Stimulated activated CD8-positive, alpha-beta memory T cell treated with anti-CD3 and anti-CD28 coated beads, Interleukin-4, amount 100 ng/mL, for 24 hours (primary cell): ENCODE measurements at places on chromosomes 1 and 21.

- no peak for DNase-seq
These were observed 39.1 kb downstream of the RPS6KC1 start for GRCh38 chr1:213089924-213090677.

DNA sequence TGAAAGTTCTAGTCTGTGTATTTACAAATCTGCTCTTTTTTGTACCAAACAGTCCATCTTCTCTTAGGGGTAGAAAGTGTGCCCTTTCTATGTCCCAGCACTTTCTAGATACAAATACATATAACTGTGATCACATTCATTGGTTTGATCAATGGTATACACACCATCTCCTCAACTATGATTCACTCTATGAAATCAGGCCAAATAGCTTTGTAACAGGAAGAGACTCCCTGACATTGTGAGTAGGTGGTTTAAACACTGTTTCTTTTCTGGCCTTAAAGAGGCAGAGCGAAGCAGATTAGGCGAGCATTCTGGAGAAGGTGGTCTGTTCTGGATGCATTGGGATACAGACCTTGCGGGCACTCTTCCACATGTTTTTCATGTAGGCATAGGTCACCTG lies 39.3 kb upstream of the EXOSC10 start:
- no peak for DNase-seq

GRCh38 chr1:10744654-10745238 lies 51.7 kb downstream of the CASZ1 start:
- no peak for DNase-seq

DNA sequence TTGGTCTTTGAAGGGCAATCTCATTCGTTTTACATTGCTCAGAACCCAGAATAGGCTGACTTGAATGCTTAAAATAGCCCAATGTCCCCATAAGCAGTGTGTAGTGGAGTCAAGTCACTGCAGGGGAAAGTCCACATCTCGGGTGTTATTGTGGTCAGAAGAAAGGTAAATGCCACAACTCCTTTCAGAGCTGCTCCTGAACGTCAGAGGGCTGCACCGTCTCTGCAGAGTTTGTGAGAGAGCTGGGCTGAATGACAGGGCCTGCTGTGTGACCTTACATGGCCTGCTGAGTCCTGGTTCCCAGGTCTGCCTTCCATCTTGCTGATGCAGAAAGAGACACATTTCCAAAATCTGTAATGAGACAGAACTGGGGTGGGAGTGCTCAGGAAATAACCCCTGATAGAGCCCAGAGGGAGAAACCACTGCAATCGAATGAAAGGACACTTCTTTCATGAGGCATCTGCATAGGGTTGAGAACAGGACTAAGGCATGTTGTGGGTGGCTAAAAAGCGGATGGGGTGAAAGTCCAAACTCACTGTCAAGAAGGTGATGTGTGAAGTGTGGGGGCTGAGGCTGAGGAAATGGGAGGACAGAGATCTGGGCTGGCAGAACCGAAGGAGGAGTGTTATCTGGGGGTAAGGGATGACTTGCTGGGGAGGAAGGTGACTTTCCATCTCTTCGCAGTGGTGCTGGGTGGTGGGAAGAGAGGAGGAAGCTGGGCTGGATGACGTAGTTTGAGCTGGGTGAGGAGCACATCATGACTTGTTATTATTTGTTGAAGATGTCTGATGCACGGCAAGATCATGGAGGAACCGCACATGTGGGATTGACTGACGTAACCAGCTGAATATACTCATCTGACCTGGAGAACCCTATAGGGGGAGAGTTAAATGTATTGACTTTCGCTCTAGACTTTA lies 33.7 kb downstream of the XCL2 start:
- DNase-seq: peak; percentile 19

DNA sequence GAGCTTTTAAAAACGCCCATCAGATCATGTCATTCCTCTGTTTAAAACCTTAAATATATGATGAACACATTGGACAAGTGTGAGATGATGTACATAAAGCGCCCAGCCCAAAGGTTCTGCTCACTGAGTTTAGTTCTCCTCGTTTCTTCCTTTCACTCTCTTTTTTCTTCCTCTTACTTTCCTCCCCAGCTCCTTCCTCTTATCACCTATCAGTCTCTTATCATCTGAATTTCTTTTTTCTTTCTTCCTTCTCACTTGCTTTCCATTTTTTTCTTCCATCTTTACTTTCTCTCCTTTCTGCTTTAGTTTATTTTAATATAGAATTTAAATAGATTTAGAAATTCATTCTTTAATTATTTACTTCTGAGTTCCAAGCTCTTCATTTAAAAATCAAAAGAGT lies 17.8 kb upstream of the POGZ start:
- DNase-seq: no peak

GRCh38 chr1:151384584-151384983 lies 12.1 kb upstream of the SELENBP1 start:
- DNase-seq: no peak

- DNase-seq: no peak
These were observed 4.0 kb downstream of the ECHDC2 start for GRCh38 chr1:52917581-52917980.

GRCh38 chr1:181989261-181989920 lies 72.1 kb downstream of the ZNF648 start:
- DNase-seq: no peak
